Activated naive CD4-positive, alpha-beta T cell (primary cell): ENCODE measurements at places on chromosomes 7 and 10.

DNA sequence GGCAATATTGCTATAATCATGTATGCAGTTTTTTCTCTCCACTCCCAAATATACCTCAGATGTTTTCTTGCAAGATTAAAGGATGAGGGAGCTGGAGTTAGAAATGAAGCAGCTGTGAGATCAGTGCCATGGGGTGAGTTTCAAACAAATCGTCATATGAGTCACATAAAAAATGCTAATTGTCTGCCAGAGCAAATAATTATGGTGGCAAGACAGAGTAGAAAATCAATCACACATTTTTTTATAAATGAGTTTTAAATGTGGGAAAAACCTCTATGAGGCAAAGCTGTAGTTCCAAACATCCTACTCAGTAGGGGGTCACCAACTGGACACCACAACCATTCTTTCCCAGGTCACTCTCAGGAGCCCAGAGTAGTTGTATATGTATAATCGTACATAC lies 55.3 kb downstream of the CH25H start:
- DNase-seq: no peak

- DNase-seq: no peak
Observed at GRCh38 chr10:114294549-114294948, 55.5 kb downstream of the VWA2 start.

DNA sequence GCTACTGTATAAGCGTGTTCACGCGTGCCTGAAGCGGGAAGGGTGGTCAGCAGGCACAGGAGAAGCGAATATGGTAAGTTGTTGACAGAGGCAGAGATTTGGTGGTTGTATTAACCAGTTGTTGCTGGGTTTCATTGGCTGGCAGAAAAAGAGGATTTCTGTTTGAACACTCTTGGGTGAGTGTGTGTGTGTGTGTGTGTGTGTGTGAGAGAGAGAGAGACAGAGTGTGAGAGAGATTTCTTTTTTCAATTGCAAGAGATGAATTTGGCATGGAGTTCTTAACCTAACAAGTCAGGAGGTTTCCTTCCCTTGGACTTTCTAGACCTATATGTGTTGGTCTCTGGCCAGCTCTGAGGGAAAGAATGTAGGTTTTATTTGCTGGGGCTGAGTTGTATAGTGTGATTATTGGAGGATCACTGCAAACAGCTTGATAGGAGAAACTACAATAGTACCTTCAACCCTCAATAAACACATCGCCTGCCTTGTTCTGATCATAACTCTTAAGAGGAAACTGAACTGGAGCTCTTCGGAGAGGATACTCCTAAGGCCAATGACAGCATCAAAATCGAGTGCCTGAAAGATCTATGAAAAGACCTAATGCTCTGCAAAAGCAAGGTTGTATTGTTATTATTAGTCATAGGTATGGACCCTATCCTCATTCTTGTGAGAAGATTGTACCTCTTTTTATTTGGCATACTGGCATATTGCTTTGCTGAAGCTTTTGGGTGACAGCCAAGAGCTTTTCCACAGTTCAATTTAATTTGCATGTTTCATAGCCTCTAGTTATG lies 1.2 kb downstream of the MCU start:
- DNase-seq: no peak

- no peak for DNase-seq
Observed at GRCh38 chr7:139762886-139763285, 14.9 kb downstream of the HIPK2 start.

DNA sequence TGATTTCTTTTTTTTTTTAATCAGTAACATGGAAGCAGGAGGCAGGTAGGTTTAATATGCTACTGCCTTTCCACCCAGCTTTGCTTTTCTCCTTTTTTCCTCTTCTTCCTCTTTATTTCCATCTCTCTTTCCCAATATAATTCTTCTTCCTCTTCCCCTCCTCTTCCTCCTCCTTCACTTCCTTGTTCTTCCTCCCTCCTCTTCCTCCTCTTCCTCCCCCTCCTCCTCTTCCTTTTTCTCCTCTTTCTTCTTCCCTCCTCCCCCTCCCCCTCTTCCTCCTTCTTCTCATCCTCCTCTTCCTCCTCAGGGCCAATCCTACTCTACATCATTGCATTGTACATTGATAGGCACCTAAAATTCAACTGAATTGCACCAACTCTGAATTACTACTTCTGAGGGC lies 11.4 kb downstream of the ZNF503 start:
- DNase-seq: no peak

DNA sequence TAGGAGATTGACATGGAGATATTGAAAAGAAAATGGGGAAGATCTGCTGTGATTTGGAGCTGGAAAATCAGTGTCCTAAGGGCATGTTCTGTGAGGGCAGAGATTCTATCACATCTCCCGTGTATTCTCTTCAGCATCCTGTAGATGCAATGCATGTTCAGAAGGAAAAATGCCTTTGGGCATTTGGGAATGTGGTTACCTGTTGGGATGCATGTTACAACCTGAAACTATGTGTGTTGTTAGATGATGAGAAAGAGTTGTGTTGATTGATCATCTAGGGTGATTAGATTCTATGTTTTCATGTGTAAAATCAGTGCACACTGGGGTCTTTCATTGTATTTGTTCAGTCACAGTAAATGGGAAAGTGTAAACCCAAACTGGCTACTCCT lies 14.7 kb downstream of the CUZD1 start:
- no peak for DNase-seq

- DNase-seq: no peak
Observed at GRCh38 chr7:20906801-20907453, 120.2 kb upstream of the SP8 start.

DNA sequence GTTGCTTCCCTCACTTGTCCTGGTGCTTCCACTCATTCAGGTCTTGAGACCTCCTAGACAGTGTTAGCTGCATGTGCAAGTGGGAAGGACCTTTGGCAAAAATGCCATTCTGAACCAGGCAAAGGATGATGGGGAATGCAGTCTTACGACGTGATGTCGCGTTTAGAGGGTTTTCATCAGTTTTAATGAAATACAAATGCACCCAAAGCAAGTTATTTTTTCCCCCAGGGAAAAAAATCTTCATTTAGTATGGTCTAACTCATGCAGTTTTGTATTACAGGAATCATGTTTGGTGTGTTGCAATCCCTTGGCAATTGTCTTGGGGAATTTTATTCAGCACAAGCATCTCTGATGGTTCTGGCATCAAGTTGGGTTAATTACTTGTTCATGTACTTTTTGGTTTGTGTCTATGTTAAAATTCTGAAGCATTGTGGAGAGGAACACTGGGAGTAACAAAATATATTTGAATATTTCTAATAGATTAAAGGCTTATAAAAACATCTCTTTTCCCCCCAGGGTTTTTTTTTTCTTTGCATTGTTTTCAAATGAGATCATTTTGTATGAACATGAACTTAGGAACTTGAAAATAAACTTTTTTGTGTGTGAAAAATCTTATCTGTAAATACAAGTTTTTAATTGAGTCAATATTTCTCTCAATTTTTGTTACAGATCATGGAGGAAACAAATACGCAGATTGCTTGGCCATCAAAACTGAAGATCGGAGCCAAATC lies 188.9 kb downstream of the BICC1 start:
- no peak for DNase-seq

GRCh38 chr10:61399406-61399805 lies 53.8 kb downstream of the TMEM26 start:
- no peak for DNase-seq

DNA sequence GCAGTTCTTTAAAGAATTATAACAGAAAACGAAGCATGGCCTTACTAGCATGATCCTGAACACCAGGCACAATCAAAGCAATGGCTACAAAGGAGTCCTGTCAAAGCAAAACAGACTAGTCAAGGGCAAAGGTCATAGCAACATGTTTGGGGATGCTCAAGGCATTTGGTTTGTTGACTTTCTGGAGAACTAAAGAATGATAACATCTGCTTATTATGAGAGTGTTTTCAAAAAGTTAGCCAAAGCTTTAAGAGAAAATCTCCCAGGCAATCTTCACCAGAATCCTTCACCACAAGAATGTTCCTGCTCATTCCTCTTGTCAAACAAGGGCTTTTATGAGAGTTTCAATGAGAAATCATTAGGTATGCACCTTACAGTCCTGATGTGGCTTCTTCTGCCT lies 95.1 kb upstream of the CPXM2 start:
- no peak for DNase-seq

GRCh38 chr7:116334555-116334954 lies 124.2 kb downstream of the TES start:
- no peak for DNase-seq

DNA sequence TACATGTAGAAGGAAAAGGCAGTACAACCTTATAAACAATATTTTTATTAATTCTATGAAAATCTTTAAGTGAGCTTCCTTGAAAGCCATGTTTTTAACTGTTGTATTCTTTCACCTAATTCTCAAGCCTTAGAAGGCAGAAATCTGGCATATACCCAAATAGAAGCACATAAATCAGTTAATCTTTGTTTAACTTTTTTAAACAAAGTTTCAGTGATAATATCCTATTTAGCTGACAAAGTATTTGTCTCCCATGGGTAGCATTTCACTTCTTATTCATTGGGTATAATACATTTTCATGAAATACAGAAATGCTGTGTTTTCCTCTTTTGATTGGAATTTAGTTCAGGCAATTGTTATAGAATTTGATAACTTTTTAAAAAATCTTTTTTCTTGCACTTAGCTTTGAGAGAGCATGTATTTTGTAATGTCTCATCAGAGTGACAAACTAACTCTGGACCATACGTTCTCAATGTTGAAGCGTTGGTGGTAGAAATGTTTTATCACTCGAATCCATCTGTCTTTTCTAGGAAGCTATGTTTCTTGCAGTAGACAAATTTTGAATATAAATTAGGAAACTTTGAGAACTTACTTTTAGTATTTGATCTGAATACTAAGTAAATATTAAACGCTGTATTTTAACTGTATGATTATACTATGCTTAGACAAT lies 78.1 kb downstream of the CREM start:
- no peak for DNase-seq

GRCh38 chr7:116495736-116496135 lies 3.8 kb upstream of the CAV2 start:
- DNase-seq: no peak

- no peak for DNase-seq
Observed at GRCh38 chr10:118163217-118163616, 116.5 kb upstream of the RAB11FIP2 start.
